ENCODE measurements at places on chromosomes 16 and 17.
A peak's percentile ranks its signal among the peaks of the same experiment; 100 is the strongest.

DNA sequence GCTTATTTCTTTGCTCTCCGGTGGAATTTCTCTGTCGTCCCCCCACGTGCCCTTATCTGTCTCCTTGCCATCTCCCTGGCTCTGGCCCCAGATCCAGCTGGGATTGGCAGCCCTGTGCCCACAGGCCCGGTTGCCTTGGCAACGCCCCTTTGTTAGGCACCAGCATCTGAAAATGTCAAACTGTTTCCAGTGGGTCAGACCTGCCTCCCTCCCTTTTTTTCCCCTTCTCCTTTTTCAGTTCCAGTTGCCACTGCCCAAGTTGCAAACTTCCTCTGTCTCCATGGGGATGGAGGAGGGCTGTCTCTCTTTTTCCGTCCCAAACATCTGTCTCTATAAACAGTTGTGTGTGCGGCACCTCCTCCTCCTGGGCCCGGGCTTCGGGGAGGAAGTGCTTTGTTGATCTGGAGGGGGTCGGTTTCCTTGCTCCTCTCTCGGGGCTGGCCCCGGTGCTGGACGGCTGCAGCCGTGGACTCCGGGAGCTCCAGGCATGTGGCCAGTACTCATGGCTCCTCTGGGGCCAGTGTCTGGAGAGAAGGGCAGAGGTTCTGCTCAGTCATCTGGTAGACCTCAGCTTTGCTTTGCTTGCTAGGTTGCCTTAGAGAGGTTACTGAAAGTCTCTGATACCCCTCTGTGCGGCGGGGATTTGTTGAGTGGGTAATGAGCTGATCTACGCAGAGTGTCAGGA is 35.3 kb downstream of the SOCS3 start:
- peak; percentile 78 for DNase-seq

- DNase-seq: no peak
Measured at GRCh38 chr17:47638903-47639302, 10.8 kb upstream of the KPNB1 start.

- no peak for DNase-seq
Measured at GRCh38 chr17:5399767-5400166, 19.7 kb downstream of the NUP88 start.

DNA sequence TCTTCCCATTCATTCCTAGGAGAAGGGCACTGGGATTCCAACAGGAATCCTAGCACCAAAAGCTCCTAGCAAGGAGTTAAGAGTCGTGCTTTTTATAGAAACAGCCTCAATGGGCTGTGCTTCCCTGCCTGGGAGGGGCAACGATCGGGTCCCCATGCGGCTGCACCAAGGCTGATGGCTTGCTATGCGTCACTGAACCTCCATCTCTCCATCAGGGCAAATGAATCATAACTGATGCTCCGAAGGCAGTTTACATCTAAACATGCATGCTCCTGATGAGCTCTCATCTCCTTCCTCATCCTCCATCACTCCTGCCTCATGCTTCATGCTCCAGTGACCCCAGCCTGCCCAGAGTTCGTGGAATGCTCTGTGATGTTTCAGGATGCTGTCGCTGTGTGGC is 270.5 kb downstream of the FOXL1 start:
- no peak for DNase-seq

DNA sequence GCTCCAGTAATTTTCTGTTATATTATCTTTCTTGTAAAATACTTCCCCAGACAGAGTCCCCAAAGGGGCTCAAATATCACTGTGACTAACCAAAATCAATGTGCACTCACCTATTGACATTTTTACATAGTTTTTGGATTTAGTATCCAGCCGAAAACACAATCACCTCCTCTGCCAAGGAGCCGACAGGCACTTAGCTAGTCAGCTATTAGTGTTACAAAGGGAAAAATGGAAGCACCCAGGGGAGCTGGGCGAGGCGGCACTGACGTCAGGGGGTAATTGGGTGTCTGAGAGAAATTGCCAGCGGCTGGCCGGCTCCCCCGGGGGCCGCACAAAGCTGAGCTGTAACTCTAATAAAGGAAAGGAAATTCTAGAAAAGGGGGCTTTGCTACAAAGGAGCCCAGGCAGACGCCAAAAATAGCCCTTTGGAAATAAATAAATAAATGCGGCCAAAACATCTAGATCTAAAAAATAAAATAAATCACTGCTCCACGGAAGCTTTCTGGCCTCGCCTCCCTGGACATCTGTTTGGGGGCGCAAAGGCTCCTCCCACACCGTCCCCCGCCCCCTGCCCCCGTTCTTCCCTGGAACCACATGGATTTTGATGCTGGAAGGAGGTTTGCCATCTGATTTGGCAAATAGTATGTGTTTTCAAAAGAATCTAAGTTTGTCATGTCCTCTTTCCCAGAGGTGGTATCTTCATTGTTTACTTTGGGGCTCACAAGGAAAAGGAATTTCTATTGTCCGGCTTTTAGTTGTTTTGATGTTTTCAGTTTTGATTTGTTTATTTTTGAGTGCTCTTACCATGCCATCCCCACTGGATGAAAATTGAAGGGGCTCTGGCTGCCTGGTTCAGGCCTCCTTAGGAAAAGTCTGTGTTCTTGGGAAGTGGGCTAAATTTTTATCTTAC is 156.7 kb downstream of the ZNF423 start:
- no peak for DNase-seq

DNA sequence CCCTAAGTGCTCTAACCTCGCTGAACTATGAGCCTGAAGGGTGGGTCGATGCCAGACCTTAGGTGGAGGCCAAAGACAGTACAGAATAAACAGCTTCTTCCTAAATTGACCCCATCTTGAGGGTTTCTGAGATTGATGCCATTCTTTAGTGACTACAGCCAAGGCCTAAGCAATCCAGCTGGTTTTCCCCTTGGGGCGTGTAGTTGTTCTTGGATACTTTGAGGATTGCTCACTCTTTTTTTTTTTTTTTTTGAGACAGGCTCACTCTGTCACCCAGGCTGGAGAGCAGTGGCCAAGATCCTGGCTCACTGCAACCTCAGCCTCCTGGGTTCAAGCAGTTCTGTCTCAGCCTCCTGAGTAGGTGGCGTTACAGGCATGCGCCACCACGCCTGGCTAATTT is 2.0 kb downstream of the OVCA2 start:
- DNase-seq: no peak

DNA sequence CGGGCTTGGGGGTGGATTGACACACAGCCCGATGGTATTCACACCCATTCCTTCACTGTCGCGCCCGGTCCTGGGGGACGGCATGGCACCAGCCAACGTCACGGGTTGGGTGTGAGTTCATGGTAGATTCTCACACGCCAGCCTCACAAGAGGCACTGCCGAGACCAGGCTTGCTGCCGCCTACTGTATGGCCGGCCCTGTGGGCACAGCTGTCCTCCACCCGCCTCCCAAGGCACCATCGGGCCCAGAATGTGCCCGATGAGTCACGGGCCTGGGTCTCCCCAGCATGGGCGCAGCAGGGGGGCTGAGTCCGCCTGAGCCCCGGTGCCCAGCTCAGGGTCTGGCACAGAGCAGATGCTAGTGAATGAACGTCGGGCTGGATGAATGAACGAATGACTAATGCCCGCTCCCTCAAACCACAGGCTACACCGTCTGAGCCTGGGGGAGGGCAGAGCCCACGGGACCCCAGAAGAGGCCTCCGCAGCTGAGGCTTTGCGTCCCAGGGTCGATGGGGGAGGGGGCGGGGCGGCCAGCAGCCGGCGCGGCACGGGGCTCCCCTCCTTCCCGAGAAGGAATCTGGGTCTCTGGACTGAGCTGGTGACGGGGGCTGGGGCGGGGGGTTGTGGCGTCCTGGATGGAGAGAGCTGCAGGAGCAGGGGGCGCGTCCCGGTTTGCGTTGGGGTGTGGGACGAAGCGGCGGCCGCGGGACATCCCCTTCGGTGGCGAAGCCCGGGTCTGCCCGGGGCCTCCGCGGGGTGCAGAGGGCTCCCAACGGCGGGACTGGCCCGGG is 829 bp downstream of the PITPNM3 start:
- no peak for DNase-seq

- no peak for DNase-seq
Measured at GRCh38 chr17:17672453-17673368, 8.5 kb upstream of the RAI1 start.

GRCh38 chr16:20950294-20950693 is 49.7 kb downstream of the LYRM1 start:
- no peak for DNase-seq

GRCh38 chr16:87698241-87698640 is 67.5 kb downstream of the KLHDC4 start:
- no peak for DNase-seq

- no peak for DNase-seq
Measured at GRCh38 chr17:17661834-17662385, 19.3 kb upstream of the RAI1 start.

DNA sequence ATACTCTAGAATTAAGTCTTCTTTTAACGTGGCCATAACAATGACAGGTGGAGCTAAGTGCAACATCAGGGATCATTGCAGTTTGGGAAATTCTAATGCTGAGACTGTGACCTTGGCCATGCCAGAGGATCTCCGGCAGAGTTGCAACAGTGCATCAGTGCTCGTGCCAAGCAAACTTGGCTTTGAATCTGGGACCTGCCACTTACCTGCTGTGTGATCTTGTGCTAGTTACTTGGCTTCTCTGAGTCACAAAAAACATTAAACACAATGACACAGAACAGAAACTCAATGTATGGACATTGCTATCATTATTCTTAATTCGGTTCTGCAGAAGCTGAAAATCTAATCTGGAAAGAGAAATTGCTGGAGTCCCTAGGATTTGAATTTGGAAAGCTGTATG is 435.5 kb upstream of the CCL2 start:
- no peak for DNase-seq

GRCh38 chr16:67746846-67747245 is 27.7 kb upstream of the GFOD2 start:
- DNase-seq: no peak

DNA sequence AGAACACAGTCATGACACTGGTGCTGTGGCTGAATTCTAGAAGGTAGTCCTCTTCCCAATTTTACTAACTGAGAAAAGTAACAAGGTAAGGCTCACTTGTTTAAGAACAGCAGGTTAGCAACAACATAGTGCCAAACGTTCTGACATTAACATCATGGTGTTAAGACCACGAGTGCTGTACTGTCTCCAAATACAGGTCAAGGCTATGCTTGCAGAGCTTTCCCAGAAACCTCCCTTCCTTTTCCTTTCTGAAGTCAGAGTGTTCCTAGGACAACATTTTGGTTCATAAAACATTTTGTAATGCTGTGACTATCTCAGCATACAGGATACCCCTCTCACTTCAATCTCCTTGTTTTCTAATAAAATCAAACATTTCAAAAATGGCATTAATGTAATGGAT is 144.0 kb downstream of the STX8 start:
- no peak for DNase-seq

GRCh38 chr17:3937359-3937758 is 21.1 kb upstream of the P2RX1 start:
- DNase-seq: no peak

- no peak for DNase-seq
Measured at GRCh38 chr16:56163938-56164337, 27.4 kb upstream of the GNAO1 start.

GRCh38 chr16:30535777-30536190 is 1.1 kb upstream of the ZNF747 start:
- no peak for DNase-seq

DNA sequence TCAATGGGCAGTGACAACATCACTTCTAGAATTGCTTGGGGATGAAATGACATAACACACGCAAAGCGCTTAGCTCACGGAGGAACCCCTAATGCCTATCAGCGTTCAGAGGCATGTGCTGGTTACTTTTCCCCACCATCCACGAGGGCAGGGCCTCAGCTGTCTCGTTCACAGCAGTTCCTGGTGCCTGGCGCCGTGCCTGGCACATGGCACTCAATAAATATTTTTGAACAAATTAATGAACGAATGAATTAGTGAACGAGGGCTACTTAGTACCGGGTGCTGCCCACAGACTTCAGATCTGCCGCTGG is 14.1 kb upstream of the CIBAR2 start:
- DNase-seq: no peak

- no peak for DNase-seq
Measured at GRCh38 chr16:88433632-88434352, 19.3 kb upstream of the ZFPM1 start.

DNA sequence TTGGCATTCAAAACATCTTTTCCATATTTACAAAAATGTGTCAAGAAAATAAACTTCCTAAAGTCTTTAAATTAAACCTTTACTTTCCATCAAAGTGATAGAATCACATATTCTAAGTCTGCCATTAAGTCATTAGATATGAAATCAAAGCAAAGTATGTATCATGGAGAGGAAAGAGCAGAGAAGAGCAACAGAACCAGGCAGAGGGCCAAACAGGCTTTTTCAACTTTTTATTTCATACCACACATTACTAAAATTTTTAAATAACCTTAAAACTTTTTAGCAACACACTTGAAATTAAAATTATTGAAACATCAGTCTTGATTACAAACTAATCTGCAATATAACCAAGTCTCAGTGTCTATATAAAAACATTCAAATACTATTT is 13.8 kb downstream of the SIAH1 start:
- no peak for DNase-seq

DNA sequence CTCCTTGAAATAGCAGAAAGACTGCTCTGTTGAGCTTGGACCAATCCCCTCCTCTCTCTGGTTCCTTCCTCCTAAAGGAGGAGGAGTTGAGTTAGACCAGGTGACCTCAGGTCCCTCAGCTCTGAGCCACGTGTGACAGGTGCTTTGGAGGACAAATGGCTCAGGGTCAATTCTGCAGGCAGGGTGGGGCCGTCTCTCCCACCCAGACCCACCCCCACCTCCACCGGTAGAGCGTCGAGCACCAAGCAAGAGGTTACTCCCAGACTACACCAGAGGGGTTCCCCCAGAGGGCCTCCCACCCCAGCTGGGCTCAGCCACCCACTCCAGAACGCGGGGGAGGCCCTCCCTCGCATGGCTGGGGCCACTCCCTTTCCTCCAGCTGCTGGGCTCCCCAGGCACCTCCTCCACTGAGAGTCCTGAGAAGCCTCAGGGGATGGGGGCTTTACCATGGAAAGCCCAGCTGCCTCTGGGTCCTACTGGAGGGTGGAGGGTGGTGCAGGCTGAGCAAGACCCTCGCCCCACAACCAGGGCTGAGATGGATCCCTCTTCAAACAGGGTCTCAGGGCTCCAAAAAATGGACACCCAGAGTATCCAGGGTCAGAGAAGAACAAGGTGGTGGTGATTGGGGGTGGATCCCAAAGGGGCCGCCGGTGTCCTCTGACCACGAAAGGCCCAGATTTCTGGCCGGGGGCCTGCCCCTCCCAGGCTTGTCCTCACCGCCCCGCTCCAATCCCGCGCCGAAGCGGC is 7.6 kb downstream of the MYO1C start:
- DNase-seq: no peak

- DNase-seq: no peak
Measured at GRCh38 chr16:86044241-86044671, 145.3 kb downstream of the IRF8 start.

- no peak for DNase-seq
Measured at GRCh38 chr17:10699856-10700255, 2.5 kb downstream of the ADPRM start.

DNA sequence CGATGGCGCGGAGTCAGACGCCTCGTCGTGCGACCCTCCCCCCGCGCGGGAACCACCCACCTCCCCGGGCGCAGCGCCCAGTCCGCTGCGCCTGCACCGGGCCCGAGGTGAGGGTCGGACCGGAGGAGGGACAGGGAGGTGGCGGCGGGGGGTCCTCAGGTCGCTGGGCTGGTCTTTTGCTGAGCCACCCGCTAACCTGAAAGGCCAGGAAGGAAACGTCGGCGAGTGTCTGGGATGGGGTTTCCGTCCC is 4.9 kb downstream of the TBX2 start:
- DNase-seq: no peak

- DNase-seq: no peak
Measured at GRCh38 chr17:79552405-79552804, 58.4 kb downstream of the RBFOX3 start.

- no peak for DNase-seq
Measured at GRCh38 chr16:70663524-70664324, 17.4 kb downstream of the IL34 start.

Data from left renal cortex interstitium (tissue), 4 donors.